ENCODE measurements at places on chromosomes 5 and 9.
A peak's percentile ranks its signal among the peaks of the same experiment; 100 is the strongest.

- no peak for DNase-seq
Measured at GRCh38 chr9:124663046-124663961, 107.8 kb downstream of the NR6A1 start.

DNA sequence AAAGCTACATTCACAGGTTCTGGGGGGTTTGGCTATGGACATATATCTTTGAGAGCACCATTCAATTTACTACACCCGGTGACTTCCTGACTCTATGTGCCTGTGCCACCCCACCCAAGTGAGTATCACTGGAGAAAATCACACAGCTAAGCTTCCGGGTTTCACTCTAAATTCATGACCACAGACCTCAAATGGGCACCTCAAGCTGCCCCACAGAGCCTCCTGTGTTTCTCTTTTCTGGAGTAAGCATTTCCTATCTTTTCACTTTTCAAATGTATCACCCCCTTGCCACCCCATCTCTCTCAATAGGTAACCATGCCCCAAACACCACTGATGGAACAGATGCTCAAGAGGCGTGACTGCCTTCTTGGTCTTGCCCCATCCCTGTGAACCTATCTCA, 49.2 kb upstream of the NEK6 start:
- peak; percentile 57 for DNase-seq

DNA sequence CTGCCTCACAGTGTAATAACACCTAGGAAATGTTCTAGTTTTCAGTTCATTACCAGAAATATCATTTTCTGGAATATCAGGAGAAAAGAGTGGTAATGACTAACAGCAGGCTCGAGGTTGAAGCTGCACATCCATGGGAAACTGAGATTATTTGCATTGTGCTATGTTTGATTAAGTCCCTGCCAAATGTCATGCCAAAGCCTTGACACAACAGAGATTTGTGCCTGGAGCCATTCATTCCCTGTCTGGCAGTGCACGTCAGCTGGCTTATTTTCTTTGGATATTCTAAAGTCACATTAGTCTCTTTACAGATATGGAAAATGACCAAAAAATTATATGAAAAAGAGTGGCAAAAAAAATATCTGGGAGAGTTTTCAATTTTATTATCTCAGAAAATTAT, 848.0 kb downstream of the PTPRD start:
- DNase-seq: no peak

DNA sequence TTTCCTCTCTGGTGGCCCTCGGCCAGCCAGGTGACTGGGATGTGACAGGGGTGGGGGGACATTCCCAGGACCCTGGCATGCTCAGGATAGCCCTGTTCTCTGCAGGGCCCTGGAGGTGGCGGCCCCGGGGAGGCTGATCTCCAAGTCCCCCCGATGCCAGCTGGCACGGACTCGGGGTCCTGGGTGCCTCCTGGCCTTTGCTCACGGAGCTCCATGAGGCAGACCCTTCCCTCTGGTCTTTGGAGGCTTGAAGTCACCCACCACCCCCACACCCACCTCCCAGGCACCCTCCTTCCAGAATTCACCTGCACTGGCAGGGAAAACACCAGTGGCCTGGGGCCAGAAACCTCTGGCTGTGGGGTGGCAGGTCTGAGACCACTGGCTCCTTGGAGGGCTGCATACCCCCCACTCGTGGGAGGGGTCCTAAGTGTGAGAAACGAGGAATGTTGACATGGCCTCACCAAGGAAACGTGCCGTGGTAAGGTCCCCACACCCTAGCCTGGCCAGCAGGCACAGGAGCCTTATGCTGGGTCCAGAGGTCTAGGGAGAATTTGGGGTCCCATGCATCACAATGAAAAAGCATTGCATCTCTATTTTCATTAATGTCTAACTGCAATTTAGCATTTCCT, 130.8 kb upstream of the FAM120A start:
- no peak for DNase-seq

GRCh38 chr9:135075234-135076142, 12.0 kb upstream of the OLFM1 start:
- DNase-seq: peak; percentile 23

Measured in hematopoietic multipotent progenitor cell treated with erythropoietin and hydrocortisone succinate and interleukin-3 and kit ligand, for 6 days (in vitro differentiated cells).